ENCODE measurements at places on chromosomes 6 and 20.

DNA sequence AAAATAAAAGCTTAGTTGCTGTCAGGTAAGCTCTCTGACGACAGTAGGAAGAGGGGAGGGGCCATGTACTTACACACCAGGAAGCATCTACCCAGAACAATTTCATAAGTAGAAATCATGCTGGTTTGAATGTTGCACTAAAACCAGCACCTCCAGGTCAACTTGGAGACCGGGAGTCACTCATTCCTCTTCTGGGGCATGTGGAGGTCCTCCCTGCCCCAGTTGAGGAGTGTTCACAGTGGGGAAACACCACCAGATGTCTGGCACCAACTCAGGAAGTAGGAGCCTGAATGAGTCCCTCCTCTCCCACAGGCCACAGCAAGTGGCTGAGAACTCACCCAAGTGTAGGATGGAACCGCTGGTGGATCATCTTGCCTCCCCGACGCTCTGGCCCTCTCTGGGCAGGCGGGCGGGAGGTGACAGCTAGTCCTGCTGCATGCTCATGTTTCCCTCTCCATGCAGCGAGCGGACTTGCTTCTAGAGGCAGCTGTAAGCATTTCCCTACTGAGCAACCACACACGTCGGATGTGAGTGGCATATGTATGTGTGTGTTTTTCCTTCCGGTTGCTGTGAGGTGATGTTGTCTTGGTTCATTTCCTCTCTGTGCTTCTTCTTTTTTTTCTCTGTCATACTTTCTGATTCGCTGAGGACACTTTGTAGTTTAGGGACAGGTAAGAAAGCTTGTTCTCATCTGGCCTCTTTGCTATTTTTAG is 149.5 kb upstream of the NEDD9 start:
- peak; percentile 19 for DNase-seq

- no peak for DNase-seq
Measured at GRCh38 chr6:154167126-154167525, 128.1 kb downstream of the OPRM1 start.

- DNase-seq = no peak
Measured at GRCh38 chr6:18207949-18208348, 52.7 kb downstream of the KDM1B start.

DNA sequence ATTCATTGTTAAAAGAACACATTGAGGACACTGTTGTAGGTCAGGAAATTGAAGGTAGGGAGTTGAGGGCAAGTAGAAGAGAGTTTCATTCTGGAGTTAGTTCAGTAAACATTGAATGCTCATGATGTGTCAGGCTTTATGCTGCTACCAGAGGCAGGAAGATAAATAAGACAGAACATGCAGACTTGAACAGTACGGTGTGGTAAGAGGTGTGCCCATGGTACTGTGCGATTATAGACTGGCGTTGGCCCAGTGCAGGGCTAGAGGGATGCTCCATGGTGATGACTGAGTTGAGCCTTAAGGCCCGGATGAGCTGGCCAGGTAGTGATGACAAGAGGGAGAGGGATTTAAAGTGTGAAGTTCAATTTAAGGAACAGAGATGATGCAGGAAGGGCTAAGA is 50.8 kb downstream of the CARMIL1 start:
- DNase-seq = no peak

DNA sequence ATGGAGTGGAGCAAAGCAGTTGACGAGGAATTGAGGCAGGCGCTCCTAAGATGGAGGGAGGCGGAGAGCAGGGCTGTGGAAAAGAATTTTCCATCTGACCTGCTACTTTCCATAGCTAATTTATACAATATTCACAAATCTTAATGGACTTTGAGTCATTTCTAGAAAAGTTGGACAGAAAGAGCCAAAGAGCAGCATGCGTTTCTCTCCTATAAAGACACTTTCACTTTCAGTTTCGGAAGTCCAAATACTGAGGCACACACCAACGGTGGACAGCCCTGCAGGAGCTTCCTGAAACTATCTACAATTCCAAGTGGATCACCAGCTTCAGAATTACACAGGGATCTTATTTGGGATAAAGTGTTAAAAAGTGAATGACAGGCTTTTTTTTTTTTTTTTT is 43.5 kb downstream of the PANK2 start:
- DNase-seq = no peak

DNA sequence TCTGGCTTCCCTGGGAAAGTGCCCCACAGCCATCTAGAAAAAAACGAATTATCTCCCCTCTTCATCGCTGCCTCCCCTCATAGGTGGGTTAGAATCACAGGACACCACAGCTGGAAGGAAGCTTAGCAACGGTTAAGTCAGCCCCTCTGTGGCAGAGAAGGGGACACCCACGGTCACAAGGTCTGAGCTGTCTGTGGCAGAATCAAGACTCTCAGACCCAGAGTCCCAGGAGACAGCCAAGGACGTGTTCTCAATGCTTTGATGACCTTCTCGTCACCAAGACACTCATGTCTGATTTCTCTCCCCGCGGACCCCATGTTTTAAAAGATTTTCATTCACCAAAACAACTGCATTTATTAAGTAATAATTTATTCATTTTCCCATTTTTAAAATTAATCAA is 221.5 kb downstream of the NRN1 start:
- DNase-seq = no peak

- DNase-seq = no peak
Measured at GRCh38 chr6:34928695-34929094, 39.6 kb downstream of the ANKS1A start.

- no peak for DNase-seq
Measured at GRCh38 chr6:150320442-150320841, 48.4 kb upstream of the IYD start.

- no peak for DNase-seq
Measured at GRCh38 chr6:125974214-125974866, 12.0 kb upstream of the TRMT11 start.

- no peak for DNase-seq
Measured at GRCh38 chr6:167235005-167235404, 56.1 kb upstream of the UNC93A start.

- no peak for DNase-seq
Measured at GRCh38 chr6:129709196-129709768, 695 bp downstream of the ARHGAP18 start.

DNA sequence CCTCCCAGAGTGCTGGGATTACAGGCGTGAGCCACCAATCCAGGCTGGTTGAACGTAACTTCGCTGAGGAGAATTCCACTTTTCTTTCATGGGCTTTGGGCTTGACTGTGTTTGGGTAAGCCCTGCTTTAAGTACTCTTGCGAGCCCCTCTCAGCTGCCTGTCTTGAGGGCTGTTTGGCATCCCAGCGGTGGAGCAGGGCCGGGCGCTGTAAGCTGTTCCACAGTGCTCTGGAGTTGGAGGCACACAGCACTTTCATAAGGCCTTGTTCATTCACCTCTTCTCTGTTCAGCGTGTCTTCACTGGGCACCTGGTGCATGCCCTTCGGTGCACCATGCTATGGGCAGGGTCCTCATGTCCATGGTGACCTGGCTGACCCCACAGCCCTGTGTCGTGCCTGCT is 21.6 kb downstream of the PNLDC1 start:
- no peak for DNase-seq

DNA sequence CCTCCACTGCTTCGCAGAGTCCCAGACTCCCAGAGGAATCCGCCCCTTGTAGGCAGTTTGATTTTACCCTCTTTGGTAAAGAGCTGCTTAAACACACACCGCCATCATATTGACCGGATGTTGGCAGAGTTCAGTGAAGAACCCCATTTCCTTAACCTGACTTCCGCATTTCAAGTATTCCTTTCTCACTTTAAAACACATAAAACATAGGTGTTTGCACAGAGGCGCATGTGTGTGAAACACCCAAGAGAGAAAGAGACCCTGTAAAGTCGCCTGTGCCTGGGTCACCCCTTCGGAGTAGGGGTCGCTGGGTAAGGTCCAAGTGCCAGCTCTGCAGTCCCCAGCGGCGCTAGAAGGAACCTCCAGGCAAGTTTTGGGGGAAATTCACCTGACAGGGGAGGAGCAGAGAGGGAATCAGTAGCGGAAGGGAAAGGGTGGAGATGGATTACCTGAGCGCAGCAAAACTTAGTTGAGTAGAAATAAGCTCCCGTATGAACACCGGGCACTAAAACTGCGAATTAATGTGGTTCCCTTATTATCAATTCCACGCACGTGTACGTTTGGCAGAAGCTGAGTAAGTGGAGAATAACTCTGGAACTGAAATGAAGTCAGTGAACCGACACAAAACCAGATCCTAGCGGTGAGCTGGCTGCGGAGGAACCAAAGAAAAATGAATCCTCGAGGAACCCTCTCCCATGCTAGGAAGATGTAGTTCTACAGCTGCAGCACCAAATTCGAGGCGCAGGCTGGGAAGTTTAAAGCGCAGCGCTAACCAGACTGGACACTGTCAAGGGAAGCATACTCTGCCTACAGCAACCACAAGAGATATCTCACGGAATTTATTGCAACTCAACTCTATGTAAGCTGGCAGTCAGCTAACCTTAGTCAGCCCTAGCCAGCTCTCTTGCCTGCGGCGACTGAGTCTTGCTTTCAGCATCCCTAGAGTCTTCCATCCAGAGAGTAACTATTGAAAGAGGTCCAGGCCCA is 3.5 kb upstream of the HTR1B start:
- no peak for DNase-seq

DNA sequence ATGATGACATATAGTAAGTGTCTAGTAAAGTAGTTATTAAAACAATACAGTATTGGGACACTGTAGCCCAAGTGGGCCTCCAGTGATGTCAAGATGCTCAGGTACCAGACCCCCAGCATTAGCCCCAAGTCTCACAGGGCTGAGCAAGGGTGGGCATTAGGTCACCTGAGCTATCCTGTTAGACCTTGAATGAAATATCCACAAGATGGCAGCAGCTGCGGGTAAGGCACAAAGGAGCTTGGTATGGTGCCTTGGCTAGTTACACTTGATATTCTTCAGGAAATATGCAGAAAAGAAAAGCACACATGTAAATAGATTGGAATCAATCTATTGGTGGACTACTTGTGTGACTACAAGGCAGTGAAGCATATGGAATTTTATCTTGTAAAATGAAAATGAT is 701.8 kb upstream of the ADGRB3 start:
- DNase-seq = no peak

GRCh38 chr20:16229813-16230212 is 343.4 kb downstream of the KIF16B start:
- DNase-seq = no peak

DNA sequence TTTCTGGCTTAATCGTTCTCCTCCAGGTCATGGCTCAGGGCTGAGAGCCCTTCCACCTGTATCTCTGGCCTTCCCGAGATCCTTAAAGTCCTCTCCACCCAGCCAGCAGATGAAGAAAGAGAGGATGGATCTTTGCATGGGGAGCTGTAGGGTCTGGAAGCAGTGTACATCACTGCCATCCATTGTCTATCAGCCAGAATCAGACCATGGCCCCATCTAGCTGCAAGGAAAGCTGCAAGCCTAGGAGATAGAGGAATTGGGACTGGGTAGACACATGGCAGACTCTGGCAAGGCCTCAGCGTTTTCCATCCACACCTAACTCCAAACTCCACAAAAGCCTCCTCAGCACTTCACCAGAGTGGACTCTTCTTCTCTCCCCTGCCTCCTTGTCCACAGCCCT is 113.8 kb upstream of the MAFB start:
- no peak for DNase-seq

GRCh38 chr6:48449002-48449401 is 338.0 kb upstream of the PTCHD4 start:
- no peak for DNase-seq

DNA sequence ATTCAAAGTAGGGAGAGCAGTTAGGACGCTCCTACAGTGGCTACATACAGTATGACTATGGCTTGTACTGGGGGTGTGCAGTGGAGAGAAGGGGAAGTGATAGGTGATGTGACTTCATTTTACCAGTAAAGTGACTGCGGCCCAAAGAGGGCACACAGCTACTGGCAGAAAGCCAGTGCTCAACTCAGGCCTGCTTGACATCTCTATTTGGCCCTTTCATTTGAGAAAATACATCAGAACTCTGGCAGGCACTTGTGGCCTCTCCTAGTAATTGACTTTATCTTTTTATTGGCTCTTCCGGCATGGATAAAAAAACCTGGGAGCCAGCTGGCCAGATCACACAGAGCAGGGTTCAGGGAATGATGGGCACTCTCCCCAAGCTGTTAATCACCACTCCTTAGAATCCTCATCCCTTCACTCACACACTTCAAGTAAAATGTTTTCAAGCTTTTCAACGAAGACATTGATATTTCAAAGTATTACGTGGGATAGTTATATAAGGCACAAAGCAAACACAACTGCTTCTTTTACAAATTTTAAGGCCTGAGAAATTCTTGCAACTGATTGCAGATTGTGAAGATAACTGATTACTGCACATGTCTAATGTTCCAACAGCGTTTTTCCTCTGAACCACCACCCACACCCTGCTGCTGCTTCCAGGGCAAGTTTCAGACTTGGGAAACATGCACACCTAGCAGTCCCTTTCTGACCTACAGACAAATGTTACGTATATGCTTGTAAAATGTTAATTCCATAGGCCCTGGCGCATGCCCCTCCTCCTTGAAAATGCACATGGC is 73.5 kb downstream of the TNFRSF21 start:
- DNase-seq = no peak

- DNase-seq = no peak
Measured at GRCh38 chr6:48471326-48471725, 360.3 kb upstream of the PTCHD4 start.

DNA sequence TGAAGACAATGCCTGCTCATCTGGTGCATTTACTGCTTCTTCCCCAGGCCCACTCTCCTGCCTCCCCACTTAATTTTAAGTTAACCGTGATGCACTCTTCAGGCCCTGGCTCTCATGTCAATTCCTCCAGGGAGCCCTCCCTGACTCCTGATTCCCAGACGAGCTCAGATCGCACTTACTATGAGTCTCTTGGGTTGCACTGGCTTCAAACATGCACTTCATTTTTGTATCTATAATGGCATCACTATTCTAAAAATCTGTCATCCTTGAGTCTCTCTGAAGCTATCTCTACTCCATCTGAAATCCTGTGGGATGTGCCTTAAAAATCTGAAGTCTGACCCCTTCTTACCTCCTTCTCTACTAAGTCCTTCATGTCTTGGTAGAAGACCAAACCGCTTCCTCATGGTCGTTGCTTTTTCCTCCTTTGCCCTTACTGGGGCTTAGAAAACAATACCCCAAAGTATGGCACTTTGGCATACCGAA is 24.7 kb downstream of the COX4I2 start:
- no peak for DNase-seq

GRCh38 chr20:9100691-9101090 is 31.8 kb downstream of the PLCB4 start:
- no peak for DNase-seq

GRCh38 chr6:110255211-110255750 is 75.1 kb downstream of the CDC40 start:
- DNase-seq = no peak

- DNase-seq = no peak
Measured at GRCh38 chr20:50595433-50595895, 85.3 kb downstream of the PTPN1 start.

Measured in esophagus squamous epithelium (tissue), 5 donors.